ENCODE measurements at places on chromosomes 16 and 17. TPM values are rescaled to one million over a fixed set of nuclear protein-coding genes. Genes with fewer than 3 reads are reported as not detected.

The CA10 gene
- total RNA-seq, result not detected

The WIPF2 gene
- 9.1 TPM for total RNA-seq

The TNFRSF17 gene
- total RNA-seq, result not detected

The EFNB3 gene
- total RNA-seq, result 1.6 TPM

The SMURF2 gene
- 80.3 TPM for total RNA-seq

The CD300LB gene
- not detected for total RNA-seq

The KRT28 gene
- not detected for total RNA-seq

The OTOA gene
- not detected for total RNA-seq

The NPIPB13 gene
- 0.13 TPM for total RNA-seq

The BORCS6 gene
- total RNA-seq, result 12.2 TPM

The PPY gene
- not detected for total RNA-seq

The SLFN11 gene
- total RNA-seq, result 64.8 TPM

The BCL6B gene
- total RNA-seq, result 0.24 TPM

The DDX5 gene
- total RNA-seq, result 223 TPM

The PYY gene
- 0.13 TPM for total RNA-seq

The ZNF423 gene
- total RNA-seq, result 1.0 TPM

The RNF167 gene
- total RNA-seq, result 42.0 TPM

All from epithelial cell of alveolus of lung (primary cell).